ENCODE measurements at places on chromosomes 6 and 20.

GRCh38 chr20:57871237-57871632 lies 161.4 kb upstream of the PMEPA1 start:
- no peak for DNase-seq

GRCh38 chr6:8192067-8192466 lies 89.7 kb upstream of the EEF1E1 start:
- no peak for DNase-seq

DNA sequence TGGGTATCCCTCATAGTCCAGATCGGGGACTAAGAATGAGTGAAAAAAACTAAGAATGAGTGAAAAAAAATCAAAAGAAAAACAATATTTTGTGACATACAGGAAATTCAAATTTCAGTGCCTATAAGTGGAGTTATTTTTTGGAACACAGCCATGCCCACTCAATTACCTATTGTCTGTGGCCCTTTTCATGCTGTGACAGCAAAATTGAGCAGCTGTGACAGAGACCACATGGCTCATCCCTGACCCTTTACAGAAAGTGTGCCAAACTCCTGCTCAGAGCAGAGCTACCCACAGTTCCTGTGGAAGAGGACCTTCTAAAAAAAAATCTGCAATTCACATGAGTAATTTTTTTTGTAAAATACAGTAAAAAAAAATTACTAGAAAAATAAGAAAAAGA lies 1.4 kb downstream of the NCR2 start:
- no peak for DNase-seq

- no peak for DNase-seq
These were observed 78.0 kb upstream of the AFDN start for GRCh38 chr6:167748458-167749379.

- no peak for DNase-seq
These were observed 20.8 kb downstream of the IRF4 start for GRCh38 chr6:412146-412886.

DNA sequence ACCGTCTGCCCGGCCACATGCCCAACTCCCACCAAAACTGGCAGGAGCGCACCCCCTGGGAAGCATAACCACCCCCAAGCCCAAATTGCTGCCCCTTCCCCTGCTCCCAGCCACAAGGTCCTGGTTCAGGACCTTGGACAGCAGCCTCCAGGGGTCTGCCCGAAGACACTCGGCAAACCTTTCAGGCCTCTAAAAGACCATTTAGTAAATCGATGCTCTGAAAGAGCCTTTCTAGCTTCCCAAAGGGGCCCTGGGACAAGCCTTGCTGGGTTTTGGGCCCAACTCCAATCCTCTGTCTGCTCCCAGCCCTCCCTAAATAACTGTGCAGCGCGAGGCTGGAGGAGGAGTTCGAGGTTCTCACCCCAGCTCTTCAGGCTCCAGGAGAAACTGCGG lies 30.5 kb downstream of the GRM4 start:
- DNase-seq = peak; percentile 23

GRCh38 chr6:108914235-108915022 lies 66.2 kb downstream of the ARMC2 start:
- DNase-seq = peak; percentile 50

GRCh38 chr6:22732176-22732970 lies 163.0 kb downstream of the HDGFL1 start:
- DNase-seq = no peak
